ENCODE measurements at places on chromosomes 1 and 21.
A peak's percentile ranks its signal among the peaks of the same experiment; 100 is the strongest.

DNA sequence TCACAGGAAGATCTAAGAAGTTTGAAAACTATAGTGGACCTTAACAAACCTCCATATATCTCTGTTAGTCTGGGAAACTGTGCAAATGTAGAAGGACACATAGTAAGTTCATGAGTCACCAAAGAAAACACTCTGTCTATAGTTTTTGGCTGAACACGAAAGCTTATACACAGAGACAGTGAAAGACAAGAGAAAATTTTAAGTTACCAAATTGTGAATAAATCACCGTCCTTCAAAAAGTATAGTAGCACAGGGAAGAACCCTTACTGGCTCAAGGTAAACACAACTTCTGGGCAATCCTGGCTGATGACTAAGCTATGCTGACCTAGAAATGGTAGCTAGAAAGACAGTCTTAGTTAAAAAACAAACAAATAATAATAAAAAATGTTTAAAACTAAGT lies 1057.9 kb downstream of the AMY1C start:
- DNase-seq, result no peak

DNA sequence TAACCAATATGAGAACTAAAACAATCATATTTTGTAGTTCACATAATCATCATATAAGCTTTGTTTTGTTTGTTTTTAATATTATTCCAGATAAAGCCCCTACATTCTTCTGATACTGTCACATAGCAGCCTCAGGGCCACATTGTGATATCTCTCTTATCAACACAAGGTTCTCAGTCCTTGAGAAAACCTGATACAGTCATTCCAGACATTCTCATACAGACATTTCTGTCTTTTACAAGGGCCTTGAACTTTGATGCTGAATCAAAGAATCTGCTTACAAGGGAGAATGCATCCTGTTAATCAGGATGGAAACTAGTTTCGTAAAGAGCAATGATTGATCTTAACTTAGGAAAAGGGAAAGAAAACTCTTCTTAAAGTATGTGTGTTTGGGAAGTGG lies 12.7 kb upstream of the VCAM1 start:
- no peak for DNase-seq

DNA sequence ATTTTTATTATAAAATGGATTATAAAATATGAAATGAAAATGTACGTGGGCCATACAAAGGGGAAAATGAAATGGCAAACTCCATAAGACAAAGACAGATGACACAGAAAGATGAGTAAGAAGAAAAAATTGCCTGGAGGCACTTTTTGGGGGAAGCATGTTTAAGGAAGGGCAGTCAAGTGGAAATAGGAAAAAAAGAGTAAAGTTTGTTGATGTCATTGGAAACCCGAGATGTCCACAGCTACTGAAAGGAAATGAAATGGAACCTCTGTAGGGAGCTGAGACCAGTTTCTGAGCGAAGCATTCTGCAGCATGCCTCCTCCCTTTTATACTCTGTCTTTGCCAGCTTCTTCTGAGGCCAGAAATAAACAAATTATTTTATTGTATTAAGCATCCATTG lies 203.4 kb upstream of the UBE2U start:
- peak; percentile 84 for DNase-seq

DNA sequence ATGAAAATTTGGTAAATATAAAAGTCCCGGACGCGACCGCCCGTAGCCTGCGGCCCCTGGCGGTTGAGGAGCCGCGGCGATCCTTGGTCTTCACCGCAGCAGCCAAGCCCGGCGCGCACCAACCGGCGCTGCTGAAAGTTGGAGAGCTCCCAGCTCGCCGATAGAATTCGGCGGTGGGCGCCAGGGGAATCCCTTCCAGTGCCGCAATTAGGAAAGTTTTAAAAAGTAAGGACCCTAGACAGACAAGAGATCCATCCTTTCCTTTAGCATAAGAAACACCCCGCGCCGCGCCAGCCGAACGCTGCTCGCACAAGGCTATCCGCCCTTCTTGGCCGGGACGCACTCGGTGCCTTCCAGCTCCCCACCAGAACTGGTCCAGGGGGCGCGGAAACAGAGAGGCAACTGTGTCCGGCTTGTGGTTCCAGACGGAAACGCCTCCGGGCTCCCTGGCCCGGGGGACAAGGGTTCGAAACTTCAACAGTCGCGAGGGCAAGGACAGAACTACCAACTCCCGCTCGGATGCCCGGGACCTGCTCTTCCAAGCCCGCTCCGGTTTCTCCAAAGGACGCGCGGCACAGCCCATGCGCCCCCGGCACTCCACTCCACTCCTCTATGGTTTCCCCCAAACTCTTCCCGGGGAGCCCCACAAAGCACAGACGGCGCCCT lies 1.7 kb downstream of the FAM78B start:
- DNase-seq, result peak; percentile 85

- DNase-seq, result no peak
Measured at GRCh38 chr1:206517784-206518183, 10.5 kb downstream of the RASSF5 start.

DNA sequence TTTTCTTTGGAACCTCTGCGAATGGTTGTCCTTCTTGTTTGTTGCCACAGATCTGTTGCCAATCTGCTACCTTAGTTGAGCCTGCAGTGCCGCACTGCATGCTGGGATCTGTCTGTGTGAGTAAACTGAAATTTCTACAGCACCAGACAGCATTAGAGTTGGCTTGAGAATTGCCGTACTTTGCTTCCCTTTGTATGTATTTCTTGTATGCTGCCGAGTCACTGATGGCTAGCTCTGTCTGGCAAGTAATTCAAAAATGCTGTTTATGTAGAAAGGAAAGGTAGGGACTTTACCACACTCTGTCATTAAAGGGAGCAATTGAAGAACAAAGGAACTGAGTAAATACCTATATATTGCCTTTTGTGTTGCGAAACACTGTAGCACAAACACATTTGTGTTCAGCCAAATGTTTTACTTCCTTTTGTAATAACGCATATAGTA lies 857.4 kb downstream of the USP25 start:
- peak; percentile 84 for DNase-seq

- peak; percentile 10 for DNase-seq
Measured at GRCh38 chr21:31284797-31285397, 59.2 kb downstream of the TIAM1 start.

DNA sequence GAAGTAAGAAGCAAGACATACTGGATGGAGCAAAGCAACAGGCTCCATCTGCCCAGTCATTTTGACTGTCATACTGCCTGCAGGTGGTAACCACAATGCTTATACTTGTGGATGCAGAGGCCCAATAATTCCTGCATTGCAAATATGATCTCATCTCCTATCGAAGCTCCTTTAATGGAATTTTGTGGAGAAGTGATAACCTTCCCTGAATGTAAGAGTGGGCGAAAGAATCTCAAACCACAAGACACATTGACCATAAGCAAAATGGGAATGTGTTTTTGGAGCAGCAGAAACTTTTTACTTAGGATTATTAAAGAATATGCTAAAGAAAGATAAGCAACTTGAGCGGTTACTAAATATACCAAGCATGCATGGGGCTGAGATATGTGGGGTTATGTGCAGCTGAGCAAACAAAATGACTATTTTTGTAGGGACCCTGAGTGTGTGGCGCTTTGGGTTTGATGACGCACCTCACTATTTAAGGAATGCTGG lies 77.4 kb upstream of the BACH1 start:
- no peak for DNase-seq

DNA sequence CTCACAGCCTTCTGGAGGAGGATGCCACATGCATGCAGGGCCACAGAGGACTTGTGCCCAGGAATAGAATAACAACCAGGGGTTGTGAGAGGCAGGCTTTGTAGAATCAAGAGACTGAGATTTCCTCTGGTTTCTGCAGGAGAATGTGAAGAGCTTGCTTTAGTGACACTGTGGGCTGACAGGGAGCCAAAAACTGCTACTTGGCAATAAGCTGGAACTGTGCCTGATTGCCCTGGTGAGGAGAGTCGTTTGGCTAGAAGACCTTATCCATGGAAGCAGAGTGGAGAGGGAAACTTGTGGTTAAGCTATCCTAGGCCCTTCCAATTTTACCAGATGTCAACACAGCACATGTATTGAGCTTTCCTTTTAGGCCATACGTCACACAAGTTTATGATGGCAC lies 902.1 kb downstream of the MRPL39 start:
- DNase-seq, result no peak

DNA sequence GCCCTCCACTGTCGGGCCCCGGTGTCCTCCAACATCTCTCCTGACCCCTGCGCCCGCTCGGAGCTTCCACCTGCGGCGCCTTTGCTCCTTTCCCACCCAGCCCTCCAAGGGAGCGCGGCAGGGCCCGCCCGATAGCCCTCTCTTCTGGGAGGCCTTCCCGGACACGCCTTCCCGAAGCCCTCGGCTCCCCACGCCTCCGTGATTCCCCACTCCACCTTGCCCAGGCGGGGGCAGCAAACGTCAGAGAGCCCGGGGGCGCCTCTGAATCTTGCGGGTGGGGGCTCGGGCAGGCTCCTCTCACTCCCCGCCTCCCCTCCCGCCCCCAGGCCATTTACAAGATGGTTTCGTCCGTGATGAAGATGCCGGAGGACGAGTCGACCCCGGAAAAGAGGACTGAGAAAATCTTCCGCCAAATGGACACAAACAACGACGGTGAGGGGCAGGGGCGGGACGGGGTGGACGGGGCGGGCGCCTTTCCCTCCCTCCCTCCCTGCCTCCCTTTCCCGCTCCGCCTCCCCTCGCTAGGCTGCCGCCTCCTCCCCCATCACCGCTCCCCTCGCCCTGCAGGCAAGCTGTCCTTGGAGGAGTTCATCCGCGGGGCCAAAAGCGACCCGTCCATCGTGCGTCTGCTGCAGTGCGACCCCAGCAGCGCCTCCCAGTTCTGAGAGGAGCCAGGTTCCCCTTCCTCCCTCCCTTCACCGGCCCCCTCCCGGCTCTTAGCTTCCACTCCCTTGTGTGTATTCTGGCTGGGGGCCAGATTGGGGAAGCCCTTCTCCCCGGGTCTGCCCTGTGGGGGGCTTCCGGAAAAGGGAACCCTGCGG lies 7.1 kb downstream of the HPCA start:
- DNase-seq, result peak; percentile 45

- DNase-seq, result peak; percentile 28
Measured at GRCh38 chr1:222975472-222976122, 160.8 kb downstream of the DISP1 start.

DNA sequence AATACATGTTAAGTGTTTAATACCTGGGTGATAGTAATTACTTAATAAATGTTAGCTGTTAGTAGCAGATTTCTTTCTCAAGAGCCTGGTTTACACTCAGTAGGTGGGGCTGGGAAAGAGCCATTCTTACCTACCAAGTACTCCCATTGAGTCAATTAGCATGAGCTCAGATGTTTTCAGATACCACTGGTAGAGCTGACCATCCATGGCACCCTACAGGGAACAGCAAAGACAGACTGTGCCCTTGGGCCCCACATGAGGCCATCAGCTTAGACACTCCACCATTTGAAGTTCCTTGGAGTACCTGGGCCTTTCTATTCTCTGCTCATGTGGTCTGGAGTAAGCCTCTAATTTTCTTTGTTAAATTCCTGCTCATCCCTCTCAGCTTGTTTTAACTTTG lies 179.3 kb downstream of the CACNA1E start:
- DNase-seq, result no peak

- DNase-seq, result peak; percentile 33
Measured at GRCh38 chr1:54135436-54136120, 17.2 kb downstream of the CDCP2 start.

DNA sequence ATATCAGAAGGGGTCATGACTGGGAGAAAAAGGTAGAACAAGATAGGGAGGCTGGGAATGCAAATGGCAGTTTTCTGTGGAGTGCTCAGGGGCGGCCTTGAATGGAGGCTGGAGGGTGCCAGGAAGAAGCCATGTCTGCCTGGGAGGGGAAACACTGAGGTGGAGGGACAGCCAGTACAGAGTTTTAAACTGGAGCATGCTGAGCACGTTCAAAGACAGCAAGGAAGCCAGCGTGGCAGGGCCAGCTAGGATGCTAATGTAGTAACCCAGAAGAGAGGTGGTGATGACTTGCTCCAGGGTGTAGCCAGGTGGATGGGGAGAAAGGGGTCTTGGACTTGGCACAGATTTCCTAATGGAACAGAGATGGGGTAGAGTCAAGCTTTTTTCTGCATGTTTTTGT lies 445.8 kb upstream of the VAMP3 start:
- no peak for DNase-seq

- no peak for DNase-seq
Measured at GRCh38 chr1:236345728-236346127, 48.4 kb upstream of the EDARADD start.

DNA sequence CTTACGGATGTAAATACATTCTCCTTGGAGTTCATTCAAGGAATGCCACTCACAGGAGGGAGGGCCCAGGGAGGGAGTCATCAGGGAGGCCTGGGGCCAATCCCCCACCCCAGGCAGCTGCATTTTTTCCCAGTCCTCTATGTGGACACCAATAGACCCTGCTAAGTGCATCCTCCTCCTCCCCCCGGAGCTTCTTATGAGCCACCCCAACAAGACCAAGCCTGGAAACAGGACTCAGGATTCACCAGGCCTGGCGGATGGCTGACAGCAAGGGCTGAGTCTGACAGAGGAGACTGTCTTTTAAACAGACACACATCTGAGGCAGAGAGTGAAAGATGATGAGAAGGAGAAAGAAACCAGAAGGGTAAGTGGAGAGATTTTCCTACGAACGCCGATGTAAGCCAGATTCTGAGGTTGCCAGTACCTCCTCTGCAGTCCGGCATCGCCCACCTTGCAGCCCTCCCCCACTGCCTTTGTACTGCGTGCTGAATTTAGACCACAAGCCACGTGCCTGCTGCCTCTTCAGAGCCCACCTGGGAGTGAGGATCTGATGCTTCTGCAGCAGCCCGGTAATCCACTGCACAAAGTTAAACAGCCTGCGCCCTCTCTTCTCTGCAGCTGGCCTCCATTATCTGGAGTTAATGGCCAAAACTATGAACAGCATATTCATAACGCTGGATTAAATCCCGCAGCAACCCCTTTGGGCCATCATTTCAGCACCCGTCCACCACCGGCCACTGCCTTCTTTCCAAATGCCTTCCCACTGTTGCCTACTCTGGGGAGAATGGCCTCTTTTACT lies 17.6 kb upstream of the SFPQ start:
- DNase-seq, result no peak

DNA sequence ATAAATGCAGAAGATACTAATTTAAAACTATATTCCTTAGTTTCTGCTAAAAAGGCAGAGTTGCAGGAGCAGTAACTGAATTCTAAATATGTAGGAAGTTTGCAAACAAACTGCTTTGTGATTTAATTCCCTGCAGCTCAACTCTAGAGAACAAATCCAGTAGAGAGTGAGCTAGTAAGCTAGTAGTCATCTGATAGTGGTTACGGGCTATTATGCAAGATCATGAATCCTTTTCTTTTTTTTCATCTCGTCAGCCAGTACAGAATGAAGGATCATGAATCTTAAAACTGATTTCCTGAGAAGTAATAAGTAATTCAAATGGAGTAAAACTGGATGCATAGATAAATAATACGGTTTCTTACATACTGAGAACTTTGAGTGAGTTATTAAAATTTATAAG lies 3.3 kb downstream of the DPH5 start:
- peak; percentile 64 for DNase-seq

DNA sequence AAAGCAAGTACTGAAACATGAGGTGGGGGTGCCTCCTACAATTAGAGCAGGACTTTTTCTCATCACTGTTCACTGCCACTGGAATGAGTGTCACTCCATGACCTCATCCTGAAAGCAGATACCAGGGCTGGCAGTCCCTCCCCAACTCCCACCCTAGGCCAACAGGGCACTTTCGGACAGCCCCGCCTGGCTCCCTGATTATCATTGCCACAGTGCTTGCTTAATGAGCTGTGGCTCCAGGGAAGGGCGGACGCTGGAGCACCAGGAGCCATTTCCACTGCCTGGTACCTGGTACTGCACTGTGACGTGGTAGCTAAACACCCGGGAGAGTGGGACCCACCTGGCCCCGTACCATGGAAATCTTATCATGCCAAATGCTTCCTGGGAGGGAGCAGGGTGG lies 22.3 kb downstream of the SLC9A1 start:
- no peak for DNase-seq

GRCh38 chr1:48079096-48079495 lies 81.9 kb upstream of the TRABD2B start:
- DNase-seq, result no peak

Data from foreskin fibroblast (primary cell).